Pulmonary artery endothelial cell (primary cell): ENCODE measurements at places on chromosomes 2 and 18. TPM values are rescaled to one million over a fixed set of nuclear protein-coding genes. Genes with fewer than 3 reads are reported as not detected.

DNA sequence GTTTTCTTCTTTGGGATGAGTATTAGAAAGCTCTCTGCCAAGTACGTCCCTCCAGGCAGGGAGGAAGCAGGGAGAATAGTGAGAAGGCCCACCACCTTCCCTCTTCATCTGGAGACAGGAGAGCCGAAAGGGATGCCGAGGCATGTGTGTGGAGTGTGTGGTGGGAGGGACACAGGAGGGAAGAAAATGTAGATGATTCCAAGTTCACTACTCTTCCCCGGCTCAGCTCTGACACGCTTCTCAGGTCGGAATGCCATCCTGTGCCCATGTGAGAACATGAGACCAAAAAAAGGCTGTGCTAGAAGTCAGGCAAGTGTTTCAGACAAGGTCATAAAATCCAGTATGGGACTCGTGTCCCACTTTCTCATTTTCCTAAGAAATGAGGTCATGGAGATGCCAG, 47.4 kb downstream of the GYPC start:
- DNase-seq: no peak

GRCh38 chr18:55275039-55275901, 312.7 kb downstream of the TCF4 start:
- no peak for DNase-seq

GRCh38 chr2:105880637-105881036, 135.9 kb downstream of the NCK2 start:
- DNase-seq: no peak

GPR39 gene
- total RNA-seq: 0.04 TPM in 1 of 2 replicates, not detected in the other

DNA sequence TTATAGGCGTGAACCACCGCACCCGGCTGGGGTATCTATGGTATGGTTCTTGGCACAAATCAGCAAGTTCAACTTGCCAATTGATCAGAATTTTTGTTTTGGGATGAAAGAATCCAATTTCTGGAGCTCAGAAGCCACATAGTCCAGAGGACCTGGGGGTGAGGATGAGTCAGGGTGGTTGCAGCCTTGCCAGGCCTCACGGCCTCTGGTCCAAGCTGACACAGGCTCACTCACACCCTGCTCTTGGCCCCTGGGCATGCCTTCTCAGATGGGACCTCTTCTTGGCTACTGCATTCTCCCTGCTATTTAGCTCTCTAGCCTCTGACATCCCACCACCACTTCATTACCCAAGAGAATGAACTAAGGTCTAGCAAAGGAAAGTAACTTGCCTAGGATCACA, 16.3 kb downstream of the CAPG start:
- no peak for DNase-seq

DNA sequence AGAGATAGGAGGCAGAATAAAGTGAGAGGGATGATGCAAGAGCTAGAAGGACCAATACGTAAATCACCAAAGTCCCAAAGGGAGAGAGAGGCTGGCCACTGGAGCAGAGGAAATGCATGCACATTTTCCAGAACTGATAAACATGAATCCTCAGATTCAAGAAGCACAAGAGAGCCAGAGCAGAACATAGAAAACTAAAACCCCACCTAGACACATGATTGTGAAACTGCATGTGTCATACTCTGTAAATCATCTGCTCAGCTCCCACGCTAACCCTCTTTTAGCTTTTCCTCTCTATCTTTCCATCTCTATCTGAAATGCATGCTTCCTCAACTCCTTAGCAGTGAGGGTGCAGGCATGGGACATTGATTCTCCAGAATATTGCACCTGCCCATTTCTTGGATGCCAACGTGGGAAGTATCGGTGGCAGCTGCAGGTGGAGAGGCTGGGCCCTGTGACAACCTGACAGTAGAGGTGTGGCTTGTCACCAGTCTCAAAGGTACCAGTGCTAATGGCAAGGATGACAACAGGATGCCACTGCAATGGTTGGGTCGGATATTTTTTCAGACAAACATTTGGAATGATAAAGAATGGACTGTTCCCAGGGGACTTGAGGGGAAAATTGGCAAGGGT, 89.3 kb upstream of the OTOS start:
- DNase-seq: no peak

DNA sequence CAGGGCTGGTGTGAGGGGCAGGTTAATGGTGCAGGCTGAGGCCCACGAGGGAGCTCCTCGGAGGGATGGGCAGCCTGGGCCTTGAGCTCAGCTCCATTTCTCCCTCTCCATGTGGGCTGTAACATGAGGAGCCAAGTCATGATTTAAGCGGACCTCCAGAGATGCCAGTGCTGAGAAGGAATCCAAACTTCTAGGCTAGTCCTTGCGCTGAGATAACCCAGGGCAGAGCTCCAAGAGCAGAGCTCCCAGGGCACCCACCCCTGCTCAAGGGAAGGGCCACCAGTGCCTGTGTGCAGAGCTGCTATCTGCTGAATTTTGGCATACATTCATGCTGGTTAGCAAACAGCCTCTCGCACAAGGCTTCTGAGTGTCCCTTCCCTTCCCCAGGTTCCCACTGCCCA, 95.1 kb downstream of the MRO start:
- DNase-seq: no peak

RGPD4 gene
- under 0.01 TPM in 1 of 2 replicates, not detected in the other for total RNA-seq

DNA sequence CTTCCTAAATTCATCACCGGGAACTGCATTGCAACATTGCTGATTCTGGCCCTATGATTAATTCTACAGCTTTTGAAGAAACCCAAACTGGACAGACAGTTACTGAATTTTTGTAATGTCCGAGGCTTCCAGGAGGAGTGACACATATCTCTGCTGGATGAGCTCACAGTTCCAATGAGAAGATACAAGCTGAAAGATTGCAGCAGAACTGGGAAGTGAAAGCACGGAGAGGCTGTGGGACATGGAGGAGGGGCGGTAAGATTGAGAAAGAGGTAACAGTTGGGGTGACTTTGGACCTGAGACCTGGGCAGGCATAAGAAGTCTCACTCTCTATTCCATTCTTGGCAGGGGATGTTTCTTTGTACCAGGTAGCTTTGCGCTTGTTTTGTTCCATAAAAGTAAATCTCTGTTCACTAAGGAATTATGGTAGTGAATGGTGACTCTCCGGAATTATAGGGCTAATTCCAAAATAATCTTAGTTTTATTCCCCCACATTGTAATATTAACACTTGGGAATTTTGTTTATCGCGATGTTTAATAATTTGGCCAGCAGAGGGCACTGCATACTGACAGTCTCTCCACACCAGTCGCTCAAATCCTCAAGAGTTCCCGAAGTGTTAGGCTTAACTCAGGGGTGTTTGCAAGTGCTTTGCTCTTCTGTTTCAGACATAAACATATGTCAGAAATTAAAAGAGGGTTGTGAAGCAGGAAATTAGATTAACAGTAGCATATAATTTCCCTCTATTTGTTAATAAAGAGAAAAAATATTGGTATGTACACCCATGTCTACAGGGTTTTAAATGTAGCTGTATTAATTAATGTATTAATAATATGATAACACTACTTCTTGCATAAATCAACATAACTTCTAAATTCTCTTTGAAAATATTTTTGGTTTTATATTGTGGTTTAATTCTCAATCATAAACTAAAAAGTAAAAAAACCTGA, 201.4 kb downstream of the SOCS6 start:
- no peak for DNase-seq

DNA sequence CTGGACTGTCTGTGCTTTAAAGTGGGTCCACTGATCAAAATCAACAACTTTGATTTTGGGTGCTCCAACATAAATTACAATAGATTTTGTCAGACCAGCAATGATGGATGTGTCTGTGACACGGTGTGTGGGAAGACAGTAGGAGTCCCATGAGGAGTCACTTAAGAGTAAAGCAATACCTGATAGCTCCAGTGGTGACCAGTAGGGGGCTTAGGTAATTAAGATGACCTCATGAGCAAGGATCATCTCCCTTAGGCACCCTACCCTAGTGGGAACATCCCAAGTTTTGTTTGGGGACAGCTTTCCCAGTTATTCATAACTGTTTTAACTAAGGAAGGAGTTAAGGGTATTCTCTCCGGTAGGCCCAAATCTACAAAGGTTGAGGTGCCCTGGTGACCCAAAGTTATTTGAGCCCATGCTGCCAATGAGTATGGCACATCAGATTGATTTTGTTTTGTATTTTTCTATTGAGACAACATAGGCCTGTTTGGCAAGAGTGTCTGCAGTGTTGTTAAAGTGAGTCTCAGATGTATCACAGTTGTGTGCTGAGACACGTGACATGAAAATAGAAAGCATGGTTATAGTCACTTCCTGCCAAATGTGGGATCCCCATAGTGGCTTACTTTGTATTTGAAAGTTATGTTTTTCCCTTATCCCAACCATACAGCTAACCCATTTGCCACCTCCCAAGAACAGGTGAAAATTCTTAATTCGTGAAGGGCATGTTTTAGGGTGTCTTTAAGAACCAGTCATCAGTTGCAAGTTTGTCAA, 1337.6 kb upstream of the SLC39A10 start:
- DNase-seq: no peak

RAB6C gene
- total RNA-seq: not detected in 2 replicates

NPC1 gene
- 26.5 and 56.3 TPM in 2 replicates for total RNA-seq

GCC2 gene
- total RNA-seq: 16.4 and 21.6 TPM in 2 replicates

- no peak for DNase-seq
Observed at GRCh38 chr2:46438794-46439193, 40.6 kb upstream of the TMEM247 start.

GRCh38 chr2:199458806-199459285, 1.1 kb upstream of the SATB2 start:
- no peak for DNase-seq

- DNase-seq: no peak
Observed at GRCh38 chr2:204344119-204344518, 201.2 kb upstream of the PARD3B start.

TBR1 gene
- 0.04 and 0.07 TPM in 2 replicates for total RNA-seq

SLC5A7 gene
- not detected in 2 replicates for total RNA-seq

DNA sequence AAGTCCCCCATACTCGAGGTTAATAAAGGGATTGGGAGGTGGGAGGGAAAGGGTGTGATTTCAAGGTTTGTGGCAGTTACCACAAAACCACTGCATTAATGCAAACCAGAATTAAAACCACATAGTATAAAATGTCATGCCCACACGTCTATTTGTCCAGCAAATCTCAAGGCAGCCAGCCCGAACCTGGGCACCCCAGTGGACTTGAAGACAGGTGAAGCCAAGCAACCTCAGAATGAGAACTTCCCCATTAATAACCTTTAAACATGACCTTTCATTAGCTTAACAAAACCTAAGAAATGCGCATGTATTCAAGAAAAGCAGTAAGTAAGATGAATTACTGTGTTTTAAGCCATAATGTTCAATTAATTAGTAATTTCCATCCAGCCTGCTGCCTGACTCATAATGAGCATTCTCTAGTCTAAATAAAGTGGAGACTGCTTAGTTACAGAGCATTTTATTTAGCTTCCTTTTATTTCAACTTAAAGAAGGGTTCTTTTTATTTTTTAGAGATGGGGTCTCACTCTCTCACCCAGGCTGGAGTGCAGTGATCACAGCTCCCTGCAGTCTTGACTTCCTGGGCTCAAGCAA, 229.6 kb downstream of the FAM210A start:
- DNase-seq: no peak

DNA sequence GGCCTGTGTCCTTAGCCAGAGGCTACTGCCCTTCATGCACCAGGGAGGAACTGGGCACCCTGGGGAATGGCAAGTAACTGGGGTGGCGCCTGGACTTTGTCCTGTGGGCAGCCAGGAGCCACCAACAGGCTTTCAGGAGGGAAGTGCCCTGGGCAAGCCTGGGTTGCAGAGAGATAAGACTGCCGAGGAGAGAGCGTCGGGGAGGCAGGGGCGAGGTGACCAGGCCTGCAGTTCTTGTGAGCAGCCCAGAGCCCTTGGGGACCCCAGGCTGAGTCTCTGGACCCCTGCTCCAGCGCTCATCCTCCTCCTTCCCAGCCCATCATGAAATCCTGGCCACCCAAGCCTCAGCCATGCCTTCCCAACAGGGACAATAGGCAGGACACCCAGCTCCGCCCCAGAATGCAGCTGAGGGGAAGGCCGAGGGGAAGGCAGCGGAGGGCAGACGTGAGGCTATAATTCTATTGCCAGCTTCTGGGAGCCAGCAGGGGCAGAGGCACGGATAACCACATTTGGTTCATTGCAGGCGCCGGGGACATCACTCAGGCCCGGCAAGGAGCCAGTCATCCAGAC, 25.1 kb downstream of the ADRA2B start:
- no peak for DNase-seq

DNA sequence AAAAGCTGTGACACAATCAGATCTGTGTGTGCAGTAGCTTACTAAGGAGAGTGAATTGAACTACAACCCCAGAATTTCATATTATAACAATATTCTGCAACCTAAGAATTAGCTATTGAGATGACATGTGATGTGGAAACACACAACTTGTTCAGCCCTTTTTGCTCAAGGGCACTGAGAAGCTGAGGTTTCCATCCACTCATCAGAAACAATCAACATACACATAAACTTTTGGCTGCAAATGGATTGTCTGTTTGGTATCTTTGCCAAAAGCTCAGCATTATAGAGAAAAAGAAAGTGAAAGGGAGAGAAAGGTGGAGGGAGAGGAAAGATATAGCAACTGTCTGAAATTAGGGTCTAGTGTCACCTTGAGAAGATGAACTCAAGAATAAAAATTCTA, 117.2 kb upstream of the KLF7 start:
- no peak for DNase-seq

GRCh38 chr2:46814160-46814961, 101.2 kb downstream of the MCFD2 start:
- DNase-seq: peak; percentile 80

GCA gene
- 18.6 and 19.1 TPM in 2 replicates for total RNA-seq

- no peak for DNase-seq
Observed at GRCh38 chr2:20650393-20650876, 463 bp downstream of the HS1BP3 start.

- no peak for DNase-seq
Observed at GRCh38 chr2:237723602-237724001, 75.0 kb upstream of the RBM44 start.

DNA sequence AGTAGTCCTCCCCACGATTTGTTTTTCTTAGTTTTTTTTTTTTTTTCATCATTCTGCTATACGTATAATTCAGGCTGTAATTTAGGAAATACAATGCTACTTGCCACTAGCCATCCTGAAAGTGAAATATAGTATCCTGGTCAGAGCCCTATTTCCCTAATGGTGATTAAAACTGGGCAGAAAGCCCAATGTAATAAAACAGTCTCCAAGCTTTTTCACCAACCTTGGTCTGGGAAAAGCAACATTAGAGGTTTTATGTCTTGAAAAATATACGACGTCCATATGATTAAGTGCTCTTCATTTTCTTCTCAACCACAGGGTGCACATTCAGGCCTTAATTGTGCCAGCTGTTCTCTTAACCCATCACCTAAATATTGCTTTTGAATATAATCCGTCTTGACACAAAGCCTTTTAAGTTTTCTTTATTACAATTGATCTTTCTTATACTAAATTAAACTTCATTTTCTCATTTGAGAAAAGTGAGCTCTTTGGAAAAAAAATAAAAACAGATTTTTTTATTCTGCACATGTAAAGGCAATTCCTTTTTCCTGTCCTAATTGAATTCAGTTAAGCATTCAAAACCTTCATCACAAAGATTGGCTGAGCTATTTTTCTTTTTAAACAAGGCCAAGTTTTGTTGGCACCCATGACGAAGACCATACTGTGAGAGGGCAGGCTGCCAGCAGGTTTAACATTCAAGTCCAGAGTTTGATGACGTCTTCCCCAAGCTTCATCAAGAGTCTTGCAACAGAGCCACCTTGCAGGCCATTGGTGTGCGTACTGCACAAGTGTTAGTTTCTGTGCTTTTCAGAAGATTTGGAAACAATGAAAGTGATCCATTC, 52.7 kb downstream of the MAP2 start:
- DNase-seq: no peak
